ENCODE measurements at places on chromosomes 16 and 17. TPM values are rescaled to one million over a fixed set of nuclear protein-coding genes. Genes with fewer than 3 reads are reported as not detected.

DLX4 gene
- total RNA-seq: not detected

CDT1 gene
- 36.7 TPM for total RNA-seq

TTC19 gene
- 23.1 TPM for total RNA-seq

NHLRC4 gene
- total RNA-seq: not detected

RNF135 gene
- total RNA-seq: 14.6 TPM

DNA sequence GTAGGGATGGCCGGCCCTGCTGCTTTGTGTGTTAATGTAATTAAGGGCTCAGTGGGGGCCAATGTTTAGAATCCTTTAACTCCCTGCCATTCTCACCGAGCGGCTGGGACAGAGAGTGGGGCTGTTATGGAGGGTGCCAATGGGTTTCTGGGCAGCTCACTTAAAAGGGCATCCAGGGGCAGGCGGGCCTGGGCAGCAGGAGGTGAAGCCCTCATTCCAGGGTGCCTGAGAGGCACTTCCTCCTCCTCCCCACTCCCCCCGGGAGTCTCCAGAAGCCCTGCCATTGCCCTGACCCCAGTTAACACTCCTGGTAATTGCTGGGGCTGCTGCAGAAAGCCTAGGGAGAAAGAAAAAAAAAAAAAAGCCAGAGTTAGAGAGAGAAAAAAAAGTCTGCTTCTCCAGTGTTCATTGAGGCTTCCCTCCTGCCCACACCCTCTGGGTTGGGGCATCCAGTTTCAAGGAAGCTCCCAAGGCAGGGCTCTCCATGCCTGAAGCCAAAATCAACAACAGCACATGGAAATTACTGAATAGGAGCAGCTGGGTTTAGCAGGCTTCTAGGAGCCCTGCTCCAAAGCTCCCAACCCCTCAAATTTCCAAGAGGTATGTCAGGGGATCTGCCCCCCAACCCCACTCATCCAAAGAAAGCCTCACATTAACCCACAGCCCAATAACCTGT is 28.0 kb downstream of the CUEDC1 start:
- H3K27me3 ChIP-seq: no peaks in the 10 kb centered on the region
- no peak overlapping the region for H3K4me3 ChIP-seq
- H3K27ac ChIP-seq: no peak overlapping the region

DNA sequence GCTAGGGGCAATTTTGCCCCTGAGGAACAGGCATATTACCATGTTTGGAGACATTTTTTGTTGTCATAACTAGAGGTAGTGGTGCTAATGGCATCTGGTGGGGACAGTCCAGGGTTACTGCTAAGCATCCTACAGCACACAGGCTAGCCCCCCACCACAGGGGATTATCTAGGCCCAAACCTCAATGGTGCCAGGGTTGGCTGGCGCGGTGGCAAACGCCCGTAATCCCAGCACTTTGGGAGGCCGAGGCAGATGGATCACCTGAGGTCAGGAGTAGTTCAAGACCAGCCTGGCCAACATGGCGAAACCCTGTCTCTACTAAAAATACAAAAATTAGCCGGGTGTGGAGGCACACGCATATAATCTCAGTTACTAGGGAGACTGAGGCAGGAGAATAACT is 15.2 kb downstream of the C1QTNF1 start:
- no peaks in the 10 kb centered on the region for H3K36me3 ChIP-seq
- no peak overlapping the region for H3K4me3 ChIP-seq
- no peak overlapping the region for H3K27ac ChIP-seq
- DNase-seq: no peak

DNA sequence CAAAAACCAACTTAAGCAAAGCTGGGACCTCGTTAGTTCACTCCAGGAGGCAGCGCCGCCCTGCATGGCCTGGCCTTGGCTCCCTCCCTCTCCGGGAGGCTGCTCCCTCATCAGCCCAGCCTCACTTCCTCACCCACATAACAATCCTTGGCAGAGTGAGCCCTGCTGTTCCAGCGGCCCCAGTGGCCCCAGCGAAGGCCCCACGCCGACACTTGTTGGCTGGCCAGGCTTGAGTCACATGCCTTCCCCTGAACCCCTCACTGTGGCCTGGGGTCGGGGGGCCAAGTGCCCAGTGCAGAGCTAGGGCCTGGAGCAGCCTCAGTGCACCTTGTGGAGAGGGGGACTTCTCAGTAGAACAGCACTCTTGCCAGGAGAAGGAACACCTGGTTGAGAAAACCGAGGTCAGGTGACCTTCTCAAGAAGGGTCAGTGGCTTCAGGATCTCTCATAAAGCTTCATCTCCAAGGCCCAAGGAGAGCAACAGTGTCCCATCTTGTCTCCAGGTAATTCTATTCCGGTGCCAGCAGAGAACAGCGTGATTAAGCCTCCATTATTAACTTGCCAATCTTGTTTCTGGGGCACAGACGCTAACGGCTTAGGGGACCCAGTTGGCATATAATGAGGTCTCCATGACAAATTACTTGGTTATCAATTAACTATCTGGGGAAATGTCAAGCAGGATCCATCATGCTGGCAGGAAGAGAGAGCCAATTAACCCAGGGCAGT is 26.8 kb downstream of the ENDOV start:
- H3K4me1 ChIP-seq: peaks cover 7% of the 10 kb centered on the region
- no peak overlapping the region for H3K4me3 ChIP-seq
- H3K36me3 ChIP-seq: no peaks in the 10 kb centered on the region

- no peaks in the 10 kb centered on the region for H3K27me3 ChIP-seq
- H3K27ac ChIP-seq: no peak overlapping the region
These were observed 15.3 kb downstream of the MEAK7 start for GRCh38 chr16:84489131-84489530.

DNA sequence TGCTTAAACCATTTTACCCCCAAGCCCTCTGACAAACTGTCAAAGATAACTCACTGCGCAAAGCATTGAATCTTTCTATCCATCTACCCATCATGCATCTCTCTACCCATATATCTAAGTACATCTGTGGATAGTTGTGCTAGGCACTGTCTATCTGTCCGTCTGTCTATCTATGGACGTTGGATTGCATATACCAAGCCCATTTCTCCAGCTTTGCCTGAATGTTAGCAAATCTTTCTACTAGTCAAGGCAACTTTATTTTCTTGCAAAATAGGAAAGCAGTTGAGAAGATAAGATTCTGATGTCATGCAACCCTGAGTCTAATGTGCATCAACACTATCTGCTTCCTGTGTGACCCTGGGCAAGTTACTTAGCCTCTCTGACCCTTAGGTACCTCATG is 117.2 kb downstream of the XYLT1 start:
- no peak overlapping the region for H3K4me3 ChIP-seq
- H3K36me3 ChIP-seq: no peaks in the 10 kb centered on the region
- no peak for DNase-seq

DNA sequence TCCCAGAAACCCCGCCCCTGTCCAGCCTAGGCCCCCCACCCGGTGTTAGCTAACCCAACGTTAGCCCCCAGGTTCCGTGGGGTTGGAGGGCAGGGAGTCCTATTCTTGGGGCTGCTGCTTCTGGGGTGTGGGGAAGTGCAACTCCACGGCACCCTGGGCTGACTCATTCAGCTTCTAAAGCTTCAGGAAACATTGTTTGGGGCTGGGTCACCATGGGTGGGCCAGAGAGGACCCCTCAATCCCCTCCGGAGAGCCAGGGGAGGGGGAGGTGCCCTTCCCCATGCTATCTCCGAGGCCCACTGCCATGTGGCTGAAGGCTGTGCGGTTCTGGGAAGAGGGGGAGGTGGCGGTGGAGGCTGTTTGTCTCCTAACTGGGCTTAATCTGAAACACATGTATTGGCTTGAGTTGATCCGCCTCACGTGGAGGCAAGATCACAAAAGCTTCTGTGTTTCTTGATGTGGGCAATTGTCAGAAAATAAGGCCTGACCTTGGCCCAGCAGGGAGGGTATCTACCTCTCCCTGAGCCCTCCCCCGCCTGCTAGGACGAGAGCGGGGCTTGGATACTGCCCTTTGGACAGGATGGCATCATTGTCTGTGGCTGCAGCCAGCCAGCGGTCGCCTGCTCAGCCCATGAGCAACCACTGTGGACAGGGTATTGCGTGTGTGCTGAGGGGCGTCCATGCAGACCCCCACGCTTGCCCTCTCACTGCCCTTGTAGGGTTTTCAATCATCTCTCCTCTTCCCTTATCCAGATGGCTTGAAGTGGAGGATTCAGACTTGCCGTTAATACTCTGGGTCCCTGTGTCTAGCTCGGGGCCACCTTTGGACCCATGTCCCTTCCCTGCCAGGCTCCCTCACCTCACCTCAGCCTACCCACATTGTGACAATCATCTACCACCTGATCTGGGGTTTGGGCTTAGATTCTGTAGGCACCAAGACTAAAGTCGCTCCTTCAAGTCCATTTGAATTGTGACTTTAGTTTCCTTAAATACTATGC is 1.3 kb downstream of the SERPINF1 start:
- peaks cover 26% of the 10 kb centered on the region for H3K4me1 ChIP-seq
- no peak overlapping the region for H3K27ac ChIP-seq
- DNase-seq: peak; percentile 57

GRCh38 chr16:11624636-11625607 is 38.2 kb upstream of the LITAF start:
- H3K4me1 ChIP-seq: peaks cover 28% of the 10 kb centered on the region
- no peak overlapping the region for H3K4me3 ChIP-seq
- no peaks in the 10 kb centered on the region for H3K27me3 ChIP-seq
- DNase-seq: no peak

DNA sequence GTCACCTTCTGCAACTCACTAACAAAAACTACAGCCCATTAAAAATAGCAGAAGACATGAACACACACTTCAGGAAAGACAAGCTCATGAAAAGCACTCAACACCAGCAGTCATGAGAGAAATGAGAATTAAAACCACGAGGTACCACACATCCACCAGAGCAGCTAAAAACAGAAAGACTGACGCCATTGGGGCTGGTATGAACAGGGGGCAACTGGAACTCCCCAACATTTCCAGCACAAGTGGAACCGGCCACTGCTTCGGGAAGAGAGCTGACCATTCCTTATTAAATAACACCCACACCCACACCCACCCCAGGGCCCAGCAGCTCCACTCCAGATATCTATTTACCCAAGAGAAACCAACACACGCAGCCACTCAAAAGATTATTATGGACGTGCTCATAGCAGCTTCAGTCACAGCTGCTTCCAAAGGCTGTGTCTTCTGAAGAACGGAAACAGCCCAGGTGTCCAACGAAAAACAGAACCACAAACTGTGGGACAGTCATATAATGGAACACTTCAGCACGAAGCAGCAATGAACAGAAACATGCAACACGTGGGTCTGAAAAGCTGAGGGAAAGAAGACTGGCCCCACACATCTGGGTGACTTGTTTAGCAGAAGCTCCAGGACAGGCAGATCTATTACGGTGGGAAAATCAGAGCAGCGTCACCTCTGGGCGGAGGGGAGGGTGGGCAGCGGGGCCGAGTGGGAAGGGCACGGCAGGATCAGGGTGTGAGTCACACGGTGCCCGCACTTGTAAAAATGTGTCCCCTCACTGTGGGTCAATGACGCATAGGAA is 41.1 kb downstream of the KLHDC4 start:
- H3K4me3 ChIP-seq: no peak overlapping the region
- H3K27ac ChIP-seq: no peak overlapping the region
- peaks cover 25% of the 10 kb centered on the region for H3K36me3 ChIP-seq
- no peaks in the 10 kb centered on the region for H3K4me1 ChIP-seq
- no peak for DNase-seq

DNA sequence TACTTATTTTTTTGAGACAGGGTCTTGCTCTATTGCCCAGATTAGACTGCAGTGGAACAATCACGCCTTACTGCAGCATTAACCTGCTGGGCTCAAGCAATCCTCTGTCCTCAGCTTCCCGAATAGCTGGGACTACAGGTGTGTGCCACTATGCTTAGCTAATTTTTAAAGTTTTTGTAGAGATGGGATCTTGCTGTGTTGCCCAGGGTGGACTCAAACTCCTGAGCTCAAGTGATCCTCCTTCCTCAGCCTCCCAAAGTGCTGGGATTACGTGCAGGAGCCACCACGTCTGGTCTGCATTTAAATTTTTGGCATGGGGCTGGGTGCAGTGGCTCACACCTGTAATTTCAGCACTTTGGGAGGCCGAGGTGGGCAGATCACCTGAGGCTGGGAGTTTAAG is 41.0 kb upstream of the INTS2 start:
- H3K36me3 ChIP-seq: peaks cover 87% of the 10 kb centered on the region
- no peaks in the 10 kb centered on the region for H3K27me3 ChIP-seq
- no peak overlapping the region for H3K27ac ChIP-seq
- no peak for DNase-seq
- H3K4me3 ChIP-seq: no peak overlapping the region
- no peaks in the 10 kb centered on the region for H3K4me1 ChIP-seq

DNA sequence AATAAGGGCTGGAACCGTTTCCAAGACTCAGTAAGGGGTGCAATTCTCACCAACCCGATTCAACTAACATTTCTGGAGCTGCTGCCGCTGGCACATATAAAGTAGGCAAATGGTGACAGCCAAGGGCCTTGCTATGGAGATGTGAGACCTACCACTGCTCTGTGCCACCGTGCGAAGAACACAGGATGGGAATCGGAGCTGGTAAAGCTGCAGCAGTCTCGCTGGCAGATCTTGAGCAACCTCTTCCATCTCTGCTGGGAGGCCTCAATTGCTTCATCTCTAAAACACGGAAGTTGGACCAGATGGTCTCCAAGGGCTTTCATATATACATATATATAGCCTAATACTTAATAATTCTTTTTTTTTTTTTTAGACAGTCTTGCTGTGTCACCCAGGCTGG is 128.9 kb upstream of the RCVRN start:
- no peak for DNase-seq
- no peak overlapping the region for H3K4me3 ChIP-seq
- H3K27me3 ChIP-seq: no peaks in the 10 kb centered on the region
- no peak overlapping the region for H3K27ac ChIP-seq
- no peaks in the 10 kb centered on the region for H3K4me1 ChIP-seq
- H3K36me3 ChIP-seq: no peaks in the 10 kb centered on the region

DNA sequence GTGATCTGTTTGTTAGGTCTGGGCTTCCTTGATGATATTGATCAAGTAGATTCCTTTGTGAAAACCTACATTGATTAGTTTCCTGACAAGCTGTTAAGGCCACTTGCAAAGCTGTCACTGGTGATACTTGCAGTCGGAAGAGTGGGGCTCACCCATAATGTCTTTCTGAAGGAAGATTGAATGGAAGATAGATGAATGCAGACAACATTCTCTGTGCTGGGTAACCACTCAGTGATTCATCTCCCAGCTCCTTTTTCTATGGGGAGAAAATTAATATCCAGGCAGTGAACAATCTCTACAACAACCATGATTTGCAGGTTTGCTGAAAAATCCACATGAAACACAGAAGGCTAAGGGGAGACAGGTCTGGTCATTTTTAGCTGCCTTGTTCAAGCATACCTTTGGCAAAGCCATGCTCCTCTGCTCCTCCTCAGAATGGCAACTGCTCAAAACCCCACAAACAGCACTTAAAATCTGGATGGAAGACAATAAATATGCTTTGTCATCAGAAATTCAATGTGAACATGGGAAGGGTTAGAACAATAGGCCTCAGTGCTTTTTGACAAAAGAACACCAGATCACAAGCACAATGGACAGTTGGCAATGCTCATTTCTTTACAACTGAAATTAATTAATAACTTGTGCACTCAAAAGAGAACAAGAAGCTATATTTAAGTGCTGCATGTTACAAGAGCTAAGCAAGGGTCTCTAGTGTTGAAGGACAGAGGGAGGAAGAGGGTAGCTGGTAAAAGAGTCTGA is 495.4 kb downstream of the TOX3 start:
- no peak overlapping the region for H3K27ac ChIP-seq
- no peak for DNase-seq
- no peaks in the 10 kb centered on the region for H3K27me3 ChIP-seq
- H3K36me3 ChIP-seq: no peaks in the 10 kb centered on the region

Data from SJSA1 (cell line).